ENCODE measurements at places on chromosomes 1 and 21. TPM values are rescaled to one million over a fixed set of nuclear protein-coding genes. Genes with fewer than 3 reads are reported as not detected.

DNA sequence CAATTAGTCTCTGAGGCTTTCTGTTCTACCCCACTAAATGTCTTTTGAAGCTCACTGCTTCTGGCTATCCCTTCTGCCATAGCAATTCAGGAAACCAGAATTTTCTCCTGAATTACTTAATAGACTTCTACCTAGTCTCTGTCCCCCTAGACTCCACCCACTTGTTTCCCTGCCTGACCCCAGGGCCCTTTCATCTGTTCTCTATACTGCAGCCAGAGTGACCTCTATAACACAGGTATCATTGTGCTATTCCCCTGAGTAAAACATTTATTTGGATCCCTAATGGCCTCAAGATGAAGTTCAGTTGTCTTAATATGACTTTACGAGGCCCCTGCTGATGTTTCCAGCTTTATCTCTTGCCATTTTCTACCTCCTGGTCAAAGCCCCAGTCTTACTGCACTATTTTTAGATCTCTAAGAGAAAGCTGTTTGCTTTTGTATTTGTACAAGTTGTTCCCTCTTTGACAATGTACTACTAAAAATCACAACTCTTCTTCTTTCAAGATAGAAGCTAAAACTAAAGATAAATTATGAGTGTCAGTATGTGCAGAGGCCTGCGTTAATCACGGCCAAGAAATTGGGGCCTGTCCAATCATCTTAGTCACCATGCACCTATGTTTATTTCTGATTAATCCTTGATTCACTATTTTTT is 54.5 kb downstream of the ATP1B1 start:
- H3K27ac ChIP-seq, result no peak overlapping the region
- H3K36me3 ChIP-seq, result no peaks in the 10 kb centered on the region
- DNase-seq, result no peak

GUCA2A gene
- total RNA-seq, result 1.1 TPM

- DNase-seq, result no peak
- no peak overlapping the region for H3K27ac ChIP-seq
- H3K4me3 ChIP-seq, result no peak overlapping the region
Observed at GRCh38 chr1:52348704-52349300, 17.2 kb downstream of the CC2D1B start.

C1orf167 gene
- total RNA-seq, result not detected

GRCh38 chr1:225737866-225738265 is 39.8 kb upstream of the SRP9 start:
- no peak for DNase-seq
- no peak overlapping the region for H3K4me3 ChIP-seq
- H3K27ac ChIP-seq, result no peak overlapping the region
- peaks cover 4% of the 10 kb centered on the region for H3K4me1 ChIP-seq

DNA sequence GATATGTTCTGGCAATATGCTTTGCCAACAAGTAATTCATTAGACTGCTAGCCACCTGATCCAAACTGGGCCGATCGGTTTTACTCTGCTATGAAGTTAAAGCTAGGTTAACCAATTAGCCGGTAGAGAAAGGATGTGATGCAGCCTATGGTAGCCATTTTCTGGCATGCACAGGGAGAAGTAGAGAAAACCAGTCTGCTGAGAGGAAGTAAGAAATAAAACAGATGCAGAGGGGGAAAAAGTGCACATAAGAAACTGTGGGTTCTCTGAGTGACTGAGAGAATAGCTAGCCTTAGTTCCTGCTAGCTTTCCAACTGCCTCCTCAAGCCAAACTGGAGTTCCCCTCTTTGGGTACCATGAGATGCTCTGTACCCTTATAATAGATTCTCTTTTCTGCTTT is 52.8 kb downstream of the ARID4B start:
- no peaks in the 10 kb centered on the region for H3K27me3 ChIP-seq
- H3K27ac ChIP-seq, result no peak overlapping the region
- peaks cover 48% of the 10 kb centered on the region for H3K4me1 ChIP-seq
- H3K36me3 ChIP-seq, result no peaks in the 10 kb centered on the region

TMEM82 gene
- not detected for total RNA-seq

DNA sequence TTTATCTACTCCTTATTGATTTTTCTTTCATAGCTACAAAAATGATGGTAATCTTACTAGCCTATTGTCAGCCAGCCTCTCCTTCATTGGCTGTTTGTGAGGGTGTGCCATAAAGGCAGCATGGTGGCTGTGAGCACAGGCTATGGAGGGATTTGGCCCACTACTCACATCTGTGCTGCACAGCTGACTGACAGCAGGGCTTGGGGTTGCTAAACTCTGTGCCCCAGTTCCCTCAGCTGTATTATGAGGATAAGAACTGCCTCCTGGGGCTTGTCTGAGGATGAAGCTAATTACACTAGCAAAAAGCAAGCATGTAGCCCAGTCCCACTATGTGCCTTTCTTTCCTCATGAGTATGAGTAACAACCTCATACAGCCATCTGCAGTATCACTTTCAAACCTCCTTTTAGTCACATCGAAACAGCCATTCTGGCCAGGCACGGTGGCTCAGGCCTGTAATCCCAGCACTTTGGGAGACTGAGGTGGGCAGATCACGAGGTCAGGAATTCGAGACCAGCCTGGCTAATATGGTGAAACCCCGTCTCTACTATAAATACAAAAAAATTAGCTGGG is 66.2 kb downstream of the COQ8A start:
- H3K27me3 ChIP-seq, result no peaks in the 10 kb centered on the region
- H3K36me3 ChIP-seq, result no peaks in the 10 kb centered on the region
- H3K27ac ChIP-seq, result no peak overlapping the region
- DNase-seq, result no peak
- peaks cover 4% of the 10 kb centered on the region for H3K4me1 ChIP-seq

DNA sequence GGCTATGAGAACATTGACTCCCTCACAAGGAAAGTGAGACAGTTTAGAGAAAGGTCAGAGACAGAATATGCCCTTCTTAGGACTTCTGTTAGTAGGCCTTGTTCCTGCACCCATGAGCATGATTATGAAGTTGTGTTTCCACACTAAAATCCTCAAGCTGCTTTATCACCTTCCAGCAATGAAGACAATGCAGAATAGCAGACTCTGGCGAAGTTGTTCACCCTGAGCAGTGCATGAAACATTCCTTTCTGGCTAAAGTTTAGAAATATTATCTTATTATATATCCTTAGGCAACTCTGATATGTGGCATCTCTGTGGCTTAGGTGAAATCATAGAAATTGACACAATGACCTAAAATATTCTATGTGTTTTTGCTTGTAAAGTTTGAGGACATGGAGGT is 13.9 kb upstream of the OR2G2 start:
- H3K27me3 ChIP-seq, result no peaks in the 10 kb centered on the region
- no peaks in the 10 kb centered on the region for H3K4me1 ChIP-seq
- no peak for DNase-seq
- no peaks in the 10 kb centered on the region for H3K36me3 ChIP-seq
- no peak overlapping the region for H3K4me3 ChIP-seq

DNA sequence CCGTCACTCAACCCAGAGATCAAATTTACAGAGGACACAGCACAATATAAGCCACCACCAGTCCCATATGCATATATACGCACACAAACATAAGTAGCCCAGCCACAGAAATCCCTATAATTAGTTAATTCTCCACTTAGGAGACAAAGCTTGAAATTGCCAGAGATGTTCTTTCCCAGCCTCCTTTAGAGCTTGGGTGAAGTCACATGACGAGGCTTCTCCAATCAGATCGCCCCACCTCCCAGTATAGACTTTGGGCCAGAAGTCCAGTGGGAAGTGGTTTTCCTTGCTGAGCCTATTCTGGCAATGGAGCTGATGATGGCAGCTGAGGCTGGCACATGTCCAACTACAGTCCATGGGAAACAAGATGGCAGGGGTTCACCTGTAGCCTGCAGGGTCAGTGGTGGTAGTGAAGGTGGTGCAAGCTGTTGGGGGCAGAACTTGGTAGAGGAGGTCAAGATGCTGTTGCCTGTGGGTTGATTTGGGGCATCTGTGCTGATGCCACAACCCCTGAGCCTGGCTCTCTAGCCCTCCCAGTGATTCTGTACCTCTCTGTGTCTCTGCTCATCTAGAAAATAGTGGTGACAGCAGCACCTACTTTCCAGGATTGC is 535.9 kb downstream of the MATN1 start:
- no peak for DNase-seq
- no peaks in the 10 kb centered on the region for H3K36me3 ChIP-seq
- H3K4me1 ChIP-seq, result no peaks in the 10 kb centered on the region
- no peaks in the 10 kb centered on the region for H3K27me3 ChIP-seq

- peaks cover 7% of the 10 kb centered on the region for H3K4me1 ChIP-seq
- H3K4me3 ChIP-seq, result no peak overlapping the region
- DNase-seq, result no peak
- no peak overlapping the region for H3K27ac ChIP-seq
Observed at GRCh38 chr1:119004781-119005180, 16.6 kb upstream of the TBX15 start.

GRCh38 chr1:241316372-241316771 is 40.6 kb downstream of the RGS7 start:
- H3K4me3 ChIP-seq, result no peak overlapping the region
- no peaks in the 10 kb centered on the region for H3K4me1 ChIP-seq
- H3K27me3 ChIP-seq, result no peaks in the 10 kb centered on the region
- no peak for DNase-seq
- H3K36me3 ChIP-seq, result no peaks in the 10 kb centered on the region

S100A7A gene
- total RNA-seq, result not detected

- H3K27ac ChIP-seq, result no peak overlapping the region
- no peaks in the 10 kb centered on the region for H3K36me3 ChIP-seq
- H3K27me3 ChIP-seq, result no peaks in the 10 kb centered on the region
Observed at GRCh38 chr1:171717062-171717718, 24.7 kb downstream of the VAMP4 start.

KRTAP19-1 gene
- total RNA-seq, result not detected

DNA sequence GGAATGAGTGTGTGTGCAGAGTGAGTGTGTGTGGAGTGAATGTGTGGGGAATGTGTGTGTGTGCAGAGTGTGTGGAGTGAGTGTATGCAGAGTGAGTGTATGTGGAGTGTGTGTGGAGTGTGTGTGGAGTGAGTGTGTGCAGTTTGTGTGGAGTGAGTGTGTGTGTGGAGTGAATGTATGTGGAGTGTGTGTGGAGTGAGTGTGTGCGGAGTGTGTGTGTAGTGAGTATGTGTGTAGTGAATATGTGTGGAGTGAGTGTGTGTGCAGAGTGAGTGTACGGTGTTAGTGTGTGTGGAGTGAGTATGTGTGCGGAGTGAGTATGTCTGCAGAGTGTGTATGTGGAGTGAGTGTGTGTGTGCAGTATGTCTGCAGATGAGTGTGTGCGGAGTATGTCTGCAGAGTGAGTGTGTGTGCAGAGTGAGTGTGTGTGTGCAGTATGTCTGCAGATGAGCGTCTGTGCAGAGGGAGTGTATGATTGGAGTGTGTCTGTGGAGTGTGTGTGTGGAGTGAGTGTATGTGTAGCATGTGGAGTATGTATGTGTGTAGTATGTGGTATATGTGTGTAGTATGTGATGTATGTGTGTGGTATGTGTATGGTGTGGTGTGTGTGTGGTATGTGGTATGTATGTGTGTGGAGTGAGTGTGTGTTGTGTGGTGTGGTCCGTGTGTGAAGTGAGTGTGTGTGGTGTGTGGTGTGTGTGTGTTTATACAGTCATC is 59.7 kb upstream of the CLDN14 start:
- no peak overlapping the region for H3K4me3 ChIP-seq
- no peaks in the 10 kb centered on the region for H3K4me1 ChIP-seq
- no peak for DNase-seq
- no peaks in the 10 kb centered on the region for H3K36me3 ChIP-seq
- peaks cover 3% of the 10 kb centered on the region for H3K27me3 ChIP-seq
- no peak overlapping the region for H3K27ac ChIP-seq

- no peaks in the 10 kb centered on the region for H3K27me3 ChIP-seq
- H3K36me3 ChIP-seq, result no peaks in the 10 kb centered on the region
- H3K4me1 ChIP-seq, result peaks cover 35% of the 10 kb centered on the region
- no peak overlapping the region for H3K4me3 ChIP-seq
- peak overlapping the region; percentile 68 for H3K27ac ChIP-seq
- no peak for DNase-seq
Observed at GRCh38 chr1:18948913-18949685, 7.4 kb downstream of the IFFO2 start.

Measured in pancreas (tissue), 10 donors.